ENCODE measurements at places on chromosomes 12 and 14. TPM values are rescaled to one million over a fixed set of nuclear protein-coding genes. Genes with fewer than 3 reads are reported as not detected.

DNA sequence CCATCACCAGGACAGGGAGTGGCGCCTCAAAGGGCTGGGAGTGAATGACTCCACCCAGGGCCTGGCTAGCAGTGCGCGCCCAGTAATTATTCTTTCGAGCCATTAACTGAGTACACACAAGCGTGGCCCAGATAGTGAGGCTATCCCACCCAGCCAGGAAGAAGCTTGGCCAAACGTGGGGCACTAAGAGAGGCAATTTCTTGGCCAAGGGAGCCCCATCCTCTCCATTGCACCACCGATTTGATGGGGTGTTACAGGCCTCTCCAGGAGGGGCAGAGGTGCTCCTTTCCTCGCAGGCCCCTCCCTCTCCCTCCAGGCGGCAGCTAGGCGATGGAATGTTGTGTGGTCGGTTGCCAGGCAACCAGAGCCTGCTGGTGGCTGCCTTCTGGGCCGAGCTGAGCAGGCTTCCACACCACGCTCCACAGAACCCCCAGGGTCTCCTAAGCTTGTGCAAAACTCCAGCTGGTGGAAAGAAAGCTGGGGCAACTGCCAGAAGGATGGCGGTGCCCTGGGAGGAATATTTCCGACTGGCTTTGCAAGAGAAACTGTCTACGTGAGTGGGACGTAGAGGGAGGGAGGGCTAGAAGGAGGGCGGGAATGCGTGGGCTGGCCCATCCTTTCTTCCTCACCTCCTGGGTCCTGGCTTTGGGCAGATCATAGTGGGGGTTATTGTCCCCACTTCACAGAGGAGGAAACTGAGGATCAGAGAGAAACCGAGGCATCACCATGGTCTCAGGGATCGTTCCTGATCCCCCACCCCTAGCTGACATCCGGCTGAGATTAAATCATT lies at the start of gene CFAP73:
Gene CFAP73 (plus strand): TSS at position 364 of the 790 bp plus-strand sequence. CDS start 134 bp downstream, at position 498.
- DNase-seq = peak; percentile 89

DNA sequence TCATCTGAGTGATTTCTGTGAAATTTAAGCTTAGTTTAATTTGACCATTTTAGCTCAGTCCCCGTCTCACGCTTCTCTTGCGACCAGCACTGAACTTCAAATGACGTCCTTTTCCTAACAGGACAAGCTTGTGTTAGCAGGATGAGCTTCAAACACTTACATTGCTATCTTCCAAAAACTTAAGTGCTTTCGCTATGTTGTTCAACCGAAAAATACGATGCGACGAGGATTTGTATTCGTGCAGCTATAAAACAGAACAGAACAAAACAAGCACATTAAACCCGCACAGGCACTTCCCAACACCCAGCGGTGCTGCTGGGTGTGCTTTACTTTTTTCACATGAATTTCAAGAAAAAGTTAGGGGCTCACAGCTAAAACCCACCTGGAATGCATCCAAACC lies 64.2 kb upstream of the DICER1 start:
- DNase-seq = no peak

Gene FAM181A
- polyA plus RNA-seq = 0.10 TPM

Gene DACT1
- polyA plus RNA-seq = 32.7 TPM

Gene DPPA3
- polyA plus RNA-seq = not detected

- no peak for DNase-seq
Observed at GRCh38 chr14:55900749-55901148, 217.5 kb upstream of the PELI2 start.
